ENCODE measurements at places on chromosomes 6 and 20.

GRCh38 chr20:952196-952795 lies 36.2 kb upstream of the ANGPT4 start:
- DNase-seq = no peak

- DNase-seq = no peak
Measured at GRCh38 chr6:158043008-158043407, 61.3 kb downstream of the SYNJ2 start.

- peak; percentile 56 for DNase-seq
Measured at GRCh38 chr6:35238843-35239289, 20.7 kb upstream of the ZNF76 start.

- DNase-seq = no peak
Measured at GRCh38 chr20:37956107-37956585, 53.2 kb downstream of the VSTM2L start.

GRCh38 chr6:89643406-89643805 lies 4.9 kb upstream of the LYRM2 start:
- no peak for DNase-seq

DNA sequence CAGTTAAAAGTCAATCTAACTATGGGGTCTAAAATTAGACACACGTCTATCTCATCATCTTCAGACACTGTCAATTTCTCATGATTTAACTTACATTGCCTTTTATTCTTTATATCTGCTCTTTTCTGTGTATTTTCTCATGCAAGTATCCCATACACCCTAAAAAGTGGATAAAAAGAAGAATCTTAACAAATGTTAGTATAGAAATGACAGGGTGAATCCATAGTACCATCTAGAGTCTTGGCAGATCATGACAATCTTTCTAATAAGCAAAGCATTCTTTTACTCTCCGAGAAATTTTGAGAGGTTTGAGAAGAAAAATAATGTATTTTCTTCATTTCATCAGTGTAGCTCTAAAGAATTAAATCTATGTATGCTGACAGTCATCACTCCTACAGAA lies 382.7 kb downstream of the C6orf118 start:
- no peak for DNase-seq

GRCh38 chr6:71402096-71402495 lies 113.5 kb downstream of the OGFRL1 start:
- DNase-seq = no peak

- DNase-seq = no peak
Measured at GRCh38 chr20:38315290-38315966, 11.5 kb downstream of the BPI start.

GRCh38 chr6:159929819-159930218 lies 39.0 kb downstream of the MAS1 start:
- no peak for DNase-seq

DNA sequence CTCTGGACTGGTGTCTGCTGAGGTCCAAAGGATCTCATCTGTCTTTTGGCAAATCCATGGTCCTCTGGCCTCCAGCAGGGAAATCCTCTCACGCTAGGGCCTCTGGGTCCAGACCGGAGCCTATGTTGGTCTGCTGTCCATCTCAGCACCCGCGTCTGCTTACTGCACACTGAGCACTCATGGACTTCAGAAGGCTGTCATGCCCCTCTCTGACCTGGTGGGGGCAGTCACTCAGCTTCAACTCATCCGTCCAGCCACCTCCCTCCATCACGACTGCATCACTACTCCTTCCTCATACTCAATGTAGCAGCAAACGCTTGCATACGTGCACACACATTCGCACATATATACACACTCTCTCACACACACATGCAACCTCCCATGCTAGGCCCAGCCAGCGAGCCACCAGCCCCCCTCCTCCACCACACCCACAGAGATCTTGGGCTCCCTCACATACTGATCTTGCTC lies 33.3 kb downstream of the GABRR2 start:
- no peak for DNase-seq

GRCh38 chr6:10583509-10583901 lies 62.4 kb downstream of the GCNT2 start:
- no peak for DNase-seq
